Head of caudate nucleus (tissue), 42 donors: ENCODE measurements at places on chromosomes 1 and 21.

DNA sequence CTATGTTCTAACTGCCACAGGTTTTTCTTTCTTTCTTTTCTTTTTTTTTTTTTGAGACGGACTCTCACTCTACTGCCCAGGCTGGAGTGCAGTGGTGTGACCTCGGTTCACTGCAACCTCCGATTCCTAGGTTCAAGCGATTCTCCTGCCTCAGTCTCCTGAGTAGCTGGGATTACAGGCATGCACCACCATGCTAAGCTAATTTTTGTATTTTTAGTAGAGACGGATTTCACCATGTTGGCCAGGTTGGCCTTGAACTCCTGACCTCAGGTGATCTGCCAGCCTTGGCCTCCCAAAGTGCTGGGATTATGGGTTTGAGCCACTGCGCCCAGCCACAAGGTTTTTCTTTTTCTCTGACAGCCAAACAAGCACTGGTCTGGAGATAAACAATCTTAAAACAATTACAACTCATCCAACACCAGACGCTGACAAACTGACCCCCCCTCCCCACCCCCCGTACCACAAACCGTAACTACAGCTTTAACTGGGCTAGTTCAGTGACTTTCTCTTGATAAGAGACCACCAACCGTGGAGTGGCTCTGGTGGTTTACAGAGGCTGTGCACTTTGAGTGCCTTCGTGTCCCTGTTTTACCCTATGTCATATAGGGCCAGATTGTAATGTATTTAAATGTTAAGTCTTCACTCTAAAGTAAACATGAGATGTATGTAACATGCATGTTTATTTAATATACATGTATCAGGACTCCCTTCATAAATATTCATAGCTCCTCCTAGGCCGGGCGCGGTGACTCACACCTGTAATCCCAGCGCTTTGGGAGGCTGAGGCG is 19.5 kb upstream of the PUM1 start:
- no peak for DNase-seq

GRCh38 chr1:1487701-1488100 is 16.1 kb downstream of the ATAD3B start:
- no peak for DNase-seq

GRCh38 chr1:103230061-103230460 is 121.7 kb upstream of the COL11A1 start:
- DNase-seq: no peak

DNA sequence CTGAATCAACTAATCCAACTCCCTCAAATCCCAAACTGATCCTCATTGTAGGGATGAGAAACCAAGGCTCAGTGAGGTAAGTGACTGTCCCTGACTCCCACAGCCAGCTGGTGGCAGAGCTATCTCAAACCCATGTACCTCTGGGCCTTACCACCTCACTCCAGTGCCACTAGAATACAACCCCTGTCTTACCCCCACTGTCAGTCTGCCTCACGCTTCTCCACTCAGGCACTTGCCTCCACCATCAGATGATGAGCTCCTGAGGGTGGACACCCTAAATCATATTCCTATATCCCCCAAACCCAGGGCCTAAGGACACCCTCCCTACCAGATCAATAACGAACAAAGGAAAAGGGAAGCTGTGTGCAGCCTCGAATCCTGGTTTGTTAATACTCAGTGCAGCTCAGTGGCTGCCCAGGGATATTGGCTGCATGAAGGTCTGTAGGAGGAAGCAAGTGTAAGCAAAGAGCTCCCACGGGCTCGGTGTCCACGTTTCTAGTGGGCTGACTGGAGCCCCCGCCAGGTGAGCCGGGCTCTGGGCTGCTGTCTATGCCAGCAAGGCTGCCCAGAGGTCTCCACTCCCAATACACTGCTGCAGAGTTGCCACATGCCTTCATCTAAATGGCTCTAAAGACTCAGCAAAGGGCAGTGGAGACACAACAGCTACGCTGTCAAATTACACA is 533.4 kb downstream of the MATN1 start:
- no peak for DNase-seq

DNA sequence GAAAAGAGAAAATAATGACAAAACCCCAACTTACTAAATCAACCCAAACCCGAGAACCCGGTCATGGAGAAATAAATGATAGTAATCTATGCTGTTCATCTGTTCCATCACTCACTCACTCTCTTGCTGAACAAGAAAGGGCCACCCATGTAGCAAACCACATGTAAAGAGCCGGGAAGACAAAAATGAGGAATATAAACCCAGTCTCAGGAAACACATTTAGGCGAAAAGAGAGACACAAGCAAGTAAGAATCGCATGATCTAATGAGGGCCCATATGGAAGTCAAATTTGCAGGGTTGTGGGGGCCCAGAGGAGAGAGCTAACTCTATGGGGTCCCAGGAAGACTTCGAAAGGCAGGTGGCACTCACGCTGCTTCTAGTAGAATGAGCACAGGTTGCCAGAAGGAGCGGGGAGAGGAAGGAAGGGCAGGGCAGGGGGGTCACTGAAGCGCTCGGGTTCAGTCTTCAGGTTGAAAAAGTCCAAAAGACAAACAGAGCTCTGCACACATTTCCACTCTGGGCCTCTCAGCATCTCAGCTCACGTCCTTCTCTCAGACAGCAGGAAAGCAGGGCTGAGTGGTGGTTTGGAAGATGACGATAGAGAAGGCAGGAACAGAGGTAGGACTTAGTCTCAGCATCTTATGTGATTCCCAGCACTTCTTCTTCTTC is 142.9 kb upstream of the KRTAP19-8 start:
- DNase-seq: no peak

GRCh38 chr1:56529801-56530200 is 49.6 kb downstream of the PLPP3 start:
- no peak for DNase-seq

GRCh38 chr1:15975358-15975804 is 520 bp downstream of the ZBTB17 start:
- DNase-seq: peak; percentile 87

DNA sequence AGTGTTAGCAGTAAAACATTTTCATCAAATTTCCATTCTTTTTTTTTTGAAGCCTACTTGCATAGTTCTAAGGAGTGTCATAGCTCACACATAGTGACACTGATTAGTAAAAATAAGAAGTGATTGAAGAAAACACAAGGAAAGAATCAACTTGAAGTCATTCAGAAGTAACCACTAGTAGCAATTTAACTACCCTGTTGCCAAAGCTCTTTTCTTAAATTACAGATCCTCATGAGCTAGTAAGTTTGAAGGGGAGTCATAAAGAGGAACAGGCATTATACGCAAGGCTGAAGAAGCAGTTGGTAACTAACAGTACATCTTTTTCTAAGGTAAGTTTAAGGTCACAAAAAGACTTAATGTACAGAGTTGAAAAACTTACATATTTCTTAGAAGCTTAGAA is 332.2 kb downstream of the CHRM3 start:
- DNase-seq: no peak

GRCh38 chr1:244964112-244964971 is 100.0 kb upstream of the HNRNPU start:
- no peak for DNase-seq

DNA sequence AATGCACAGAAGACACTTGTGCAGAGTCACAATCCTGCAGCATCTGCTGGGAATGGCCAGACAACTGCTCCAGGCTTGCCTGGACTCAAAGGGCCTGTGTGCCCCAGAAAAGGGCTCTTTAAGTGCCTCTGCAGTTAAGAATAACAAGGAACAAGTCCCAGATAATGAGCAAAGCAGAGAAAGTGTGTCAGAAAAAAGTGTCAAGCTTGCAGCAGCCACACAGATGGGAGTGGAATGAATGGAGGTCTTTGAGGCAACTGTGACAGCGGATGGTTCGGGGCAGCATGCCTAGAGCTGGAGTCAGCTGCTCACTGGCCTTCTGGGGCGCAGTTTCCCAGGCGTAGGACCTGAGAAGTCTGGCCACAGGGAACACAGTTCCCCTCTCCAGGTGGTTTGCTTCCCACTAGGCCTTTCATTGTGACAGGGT is 5.1 kb downstream of the PARP1 start:
- DNase-seq: peak; percentile 89

DNA sequence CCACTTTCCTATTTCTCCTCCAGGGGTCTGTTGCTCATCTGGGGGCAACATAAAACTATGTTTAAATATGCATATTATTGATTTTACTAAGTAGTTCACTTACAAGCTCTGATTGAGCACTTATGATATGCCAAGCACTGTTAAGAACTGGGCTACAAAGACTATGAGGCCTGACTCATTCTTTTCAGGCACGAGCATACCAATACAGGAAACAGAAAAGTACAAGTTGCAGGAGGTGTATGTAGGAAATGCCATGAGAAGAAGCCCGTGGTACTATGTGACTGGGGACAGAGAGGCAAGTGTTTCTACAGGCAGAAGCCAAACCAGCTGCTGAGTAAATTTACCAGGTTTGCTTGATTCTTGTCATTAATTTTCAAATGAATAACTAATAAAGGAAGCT is 120.4 kb upstream of the PTGFR start:
- DNase-seq: no peak

GRCh38 chr1:94247138-94248094 is 10.0 kb upstream of the ARHGAP29 start:
- DNase-seq: peak; percentile 36

DNA sequence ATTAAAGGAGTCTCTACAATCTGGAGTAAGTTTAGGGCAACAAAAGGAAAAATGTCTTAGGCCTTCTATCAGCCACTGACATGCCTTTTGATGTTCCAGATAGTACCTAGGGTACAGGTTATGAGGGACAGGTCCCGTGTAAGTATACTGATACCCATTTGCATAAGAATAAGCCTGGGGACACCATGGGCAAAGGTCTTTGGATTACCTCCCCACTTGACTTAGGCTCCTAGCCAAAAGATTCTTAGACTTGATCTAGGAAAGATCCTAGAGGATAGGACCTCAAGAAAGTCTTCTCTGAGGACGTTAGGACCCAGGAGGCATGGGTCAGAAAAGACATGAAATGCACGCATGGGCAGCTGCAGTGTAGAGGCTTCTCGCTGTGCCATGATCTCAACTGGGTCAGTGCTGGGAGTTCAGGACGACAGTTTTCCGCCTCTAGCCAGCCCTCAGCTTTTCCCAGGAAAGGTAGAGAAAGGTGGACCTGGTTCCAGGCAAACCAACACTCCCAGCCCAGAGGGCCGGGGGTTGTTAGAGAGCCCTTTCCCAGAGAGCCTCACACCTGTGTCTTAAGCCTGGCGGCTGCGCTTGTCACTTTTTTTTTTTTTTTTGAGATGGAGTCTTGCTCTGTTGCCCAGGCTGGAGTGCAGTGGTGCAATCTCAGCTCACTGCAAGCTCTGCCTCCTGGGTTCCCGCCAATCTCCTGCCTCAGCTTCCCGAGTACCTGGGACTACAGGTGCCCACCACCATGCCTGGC is 26.6 kb downstream of the MSTO1 start:
- DNase-seq: no peak

GRCh38 chr1:28736450-28737306 is at the start of gene YTHDF2:
TSS of gene YTHDF2 (plus strand) at chr1:28736940. CDS start at chr1:28737121, 181 bp downstream.
- peak; percentile 96 for DNase-seq

- peak; percentile 44 for DNase-seq
These were observed 29.3 kb upstream of the NLRP3 start for GRCh38 chr1:247386687-247387086.

DNA sequence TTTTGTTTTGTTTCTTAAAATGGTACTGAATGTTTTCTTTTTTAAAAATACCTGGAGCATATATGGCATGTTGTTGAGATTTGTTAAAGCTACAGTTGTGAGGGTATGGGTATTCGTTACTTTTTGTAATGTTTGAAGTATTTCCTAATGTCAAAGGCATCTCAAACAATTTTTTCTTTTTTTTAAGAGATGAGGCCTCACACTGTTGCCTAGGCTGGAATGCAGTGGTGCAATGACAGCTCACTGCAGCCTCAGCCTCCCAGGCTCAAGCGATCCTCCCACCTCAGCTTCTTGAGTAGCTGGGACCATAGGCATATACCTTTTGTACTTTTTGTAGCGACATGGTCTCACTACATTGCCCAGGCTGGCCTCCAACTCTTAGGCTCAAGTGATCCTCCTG is 16.1 kb downstream of the CLCN6 start:
- no peak for DNase-seq

GRCh38 chr1:96355521-96355920 is 366.1 kb upstream of the PTBP2 start:
- DNase-seq: peak; percentile 43

GRCh38 chr1:111480674-111481073 is 6.9 kb downstream of the C1orf162 start:
- no peak for DNase-seq

- no peak for DNase-seq
These were observed 34.9 kb downstream of the CDC14A start for GRCh38 chr1:100387209-100387608.

GRCh38 chr1:53686965-53687267 is 52.0 kb downstream of the GLIS1 start:
- DNase-seq: no peak

DNA sequence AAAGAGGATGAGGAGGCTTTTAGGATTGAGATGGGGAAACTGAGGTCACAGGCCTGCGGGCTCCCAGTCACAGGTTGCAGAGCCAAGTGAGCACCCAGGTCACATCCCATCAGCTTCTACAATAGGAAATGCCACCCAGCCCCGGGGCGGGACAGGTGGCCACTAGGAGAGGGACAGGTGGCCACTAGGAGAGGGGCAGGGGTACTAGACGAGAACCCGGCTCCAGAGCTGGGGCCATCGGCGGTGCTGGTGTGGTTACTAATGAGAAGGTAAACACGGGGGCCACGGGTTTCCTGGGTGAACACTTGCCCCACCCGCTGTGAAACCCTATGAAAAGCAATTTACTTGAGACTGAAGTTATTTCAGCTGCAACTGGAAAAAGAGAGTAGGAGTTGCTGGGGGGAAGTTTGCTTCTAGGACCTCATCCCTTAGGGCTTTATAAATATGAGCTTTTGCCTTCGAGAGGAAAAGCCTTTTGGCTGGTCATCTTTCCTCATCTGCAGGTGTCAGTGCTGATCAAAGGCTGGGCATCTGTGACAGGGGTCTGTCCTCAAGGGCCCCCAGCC is 52.5 kb downstream of the MRPL37 start:
- DNase-seq: no peak

- no peak for DNase-seq
These were observed 18.7 kb upstream of the POFUT2 start for GRCh38 chr21:45306453-45306831.

GRCh38 chr1:91596474-91596873 is 95.8 kb downstream of the CDC7 start:
- peak; percentile 57 for DNase-seq

DNA sequence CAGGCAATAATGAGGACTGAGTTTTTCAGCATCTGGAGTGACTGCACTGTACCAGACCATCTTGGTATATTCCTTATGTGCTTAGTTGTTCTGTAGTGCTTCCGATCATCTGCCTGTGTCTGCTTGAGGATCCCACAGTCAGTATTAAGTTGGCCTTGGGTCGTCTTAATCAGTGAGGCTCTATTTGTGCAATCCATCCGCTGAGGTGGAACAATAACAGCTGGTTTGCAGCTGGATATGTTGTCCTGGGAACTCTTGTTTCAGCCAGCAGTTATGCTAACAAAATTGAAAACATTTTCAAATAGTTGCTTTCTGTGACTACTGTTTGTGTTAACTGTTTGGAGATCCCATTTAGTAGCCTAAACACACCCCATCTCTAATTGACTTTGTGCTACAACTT is 73.7 kb downstream of the LAMC1 start:
- no peak for DNase-seq

- no peak for DNase-seq
These were observed 26.0 kb upstream of the UAP1 start for GRCh38 chr1:162535501-162535900.

- DNase-seq: no peak
These were observed 34.1 kb upstream of the H6PD start for GRCh38 chr1:9200441-9200840.
